BJ (cell line): ENCODE measurements at places on chromosomes 3 and 15.

- DNase-seq = no peak
Observed at GRCh38 chr15:100891307-100892012, 11.8 kb downstream of the ALDH1A3 start.

DNA sequence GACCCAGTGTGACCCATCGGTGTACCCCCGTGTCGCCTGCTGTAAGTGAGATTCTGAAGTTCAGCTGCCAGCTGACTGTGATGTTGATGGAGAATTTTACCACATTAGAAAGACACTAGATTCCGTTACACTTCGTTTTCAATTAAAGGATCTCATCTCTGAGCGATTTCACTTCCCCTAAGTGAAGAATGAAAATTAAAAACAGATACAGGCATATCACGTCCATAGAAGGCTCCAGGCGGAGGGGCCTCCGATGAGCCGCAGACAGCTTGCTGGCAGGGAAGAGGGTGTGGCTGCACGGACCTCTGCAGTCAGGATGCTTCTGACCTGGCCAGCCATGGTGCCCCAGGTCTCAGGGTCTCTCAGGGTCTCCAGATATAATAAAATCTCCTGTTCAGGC, 6.6 kb upstream of the CPN2 start:
- DNase-seq = no peak

GRCh38 chr3:64213962-64214379, 11.3 kb downstream of the PRICKLE2 start:
- DNase-seq = no peak

DNA sequence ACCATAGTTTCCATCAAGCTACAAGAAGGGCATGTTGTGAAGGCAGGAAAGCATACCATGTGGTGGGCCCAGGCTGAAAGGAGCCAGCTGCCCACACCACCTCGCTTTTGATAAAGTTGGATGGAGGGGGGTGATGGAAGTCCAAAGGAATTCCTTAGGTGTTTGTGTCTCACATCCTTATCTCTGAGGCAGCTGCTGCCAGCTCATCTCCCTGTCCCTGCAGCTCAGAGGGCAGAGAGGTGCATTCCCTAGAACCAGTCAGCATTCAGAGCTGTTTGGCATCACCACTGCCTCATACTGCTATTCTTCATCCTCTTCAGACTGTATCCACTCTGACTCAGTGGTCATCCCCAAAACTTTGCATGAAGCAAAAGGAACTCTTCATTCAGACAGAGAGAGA, 141.5 kb upstream of the BFSP2 start:
- DNase-seq = no peak

GRCh38 chr15:70752193-70752635, 11.1 kb downstream of the UACA start:
- no peak for DNase-seq

DNA sequence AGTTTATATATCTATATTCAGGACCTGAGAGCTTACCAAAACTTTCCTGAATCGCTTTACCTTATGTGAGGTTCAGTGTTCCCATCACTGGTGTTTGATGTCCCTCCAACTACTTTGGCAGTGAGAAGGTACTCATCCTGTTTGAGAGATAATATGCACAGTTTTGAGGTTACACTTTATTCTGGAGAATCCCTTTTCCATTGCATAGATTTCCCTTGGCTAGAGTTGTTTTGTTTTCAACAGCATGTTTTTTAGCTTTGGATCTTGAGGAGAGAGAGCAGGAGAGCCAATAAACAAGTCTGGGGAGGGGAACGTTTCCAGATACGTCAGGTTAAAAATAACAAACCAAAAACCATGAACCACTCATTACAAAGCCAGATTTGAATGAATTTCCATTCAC, 33.6 kb downstream of the CD200 start:
- no peak for DNase-seq

DNA sequence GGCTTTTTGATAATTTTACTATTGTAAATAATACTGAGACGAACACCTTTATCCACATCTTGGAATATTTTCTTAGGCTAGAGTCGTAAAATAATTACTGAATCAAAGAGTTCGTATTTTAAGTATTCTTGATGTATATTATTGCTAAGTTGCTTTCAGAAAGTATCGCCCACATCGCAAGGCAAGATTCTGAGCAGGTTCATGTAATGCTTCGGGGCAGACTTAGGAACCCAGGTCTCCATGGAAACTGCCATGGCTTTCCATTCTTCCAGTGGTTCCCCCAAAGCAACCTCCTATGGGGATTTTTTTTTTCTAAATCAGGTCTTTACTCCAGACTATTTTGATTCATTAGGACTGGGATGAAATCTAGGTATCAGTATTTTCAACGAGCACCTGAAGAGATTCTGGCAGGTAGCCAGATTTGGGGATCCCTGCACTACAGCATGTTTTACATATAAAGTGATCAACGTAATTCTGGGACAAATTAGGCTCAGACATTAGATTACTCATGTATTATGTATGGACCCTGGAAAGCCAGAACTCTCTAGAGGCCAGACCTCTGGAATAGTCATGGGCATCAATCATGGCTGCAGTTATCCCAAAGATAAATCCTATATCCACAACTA, 86.5 kb downstream of the B3GNT5 start:
- no peak for DNase-seq

GRCh38 chr3:164479406-164479805, 598.9 kb downstream of the SI start:
- no peak for DNase-seq

DNA sequence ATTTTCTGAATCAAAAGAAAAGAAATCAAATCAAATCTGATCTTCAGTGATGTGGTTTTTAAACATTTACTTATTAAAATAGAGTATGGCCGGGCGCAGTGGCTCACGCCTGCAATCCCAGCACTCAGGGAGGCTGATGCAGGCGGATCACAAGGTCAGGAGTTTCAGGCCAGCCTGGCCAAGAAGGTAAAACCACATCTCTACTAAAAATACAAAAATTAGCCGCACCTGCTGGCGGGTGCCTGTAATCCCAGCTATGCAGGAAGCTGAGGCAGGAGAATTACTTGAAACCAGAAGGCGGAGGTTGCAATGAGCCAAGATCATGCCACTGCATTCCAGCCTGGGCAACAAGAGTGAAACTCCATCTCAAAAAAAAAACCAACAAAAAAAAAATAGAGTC, 169.1 kb downstream of the ULK4 start:
- DNase-seq = no peak

GRCh38 chr15:98174286-98174685, 213.8 kb downstream of the ARRDC4 start:
- DNase-seq = no peak

DNA sequence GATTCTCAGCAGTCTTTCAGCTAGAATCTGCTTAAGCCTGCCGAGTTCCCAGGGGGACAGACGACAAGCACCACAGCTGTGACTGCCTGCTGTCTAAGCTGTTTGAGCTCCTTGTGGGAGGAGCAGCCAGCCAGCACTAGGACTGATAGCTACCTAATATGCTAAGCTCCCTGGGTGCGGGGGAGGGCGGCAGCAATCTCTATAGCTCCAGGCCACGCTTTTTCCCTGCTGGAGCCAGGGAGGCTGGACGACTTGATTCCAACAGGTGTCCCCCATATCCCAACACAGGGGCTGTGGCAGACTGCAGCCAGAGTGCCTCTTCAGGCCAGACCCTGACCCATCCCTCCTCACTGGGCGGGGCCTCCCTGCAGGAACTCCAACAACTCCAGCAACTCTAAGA, 134.1 kb upstream of the ARPP21 start:
- no peak for DNase-seq

GRCh38 chr15:100314809-100315400, 26.9 kb downstream of the ADAMTS17 start:
- no peak for DNase-seq

- DNase-seq = no peak
Observed at GRCh38 chr3:55860049-55860721, 373.1 kb upstream of the WNT5A start.

DNA sequence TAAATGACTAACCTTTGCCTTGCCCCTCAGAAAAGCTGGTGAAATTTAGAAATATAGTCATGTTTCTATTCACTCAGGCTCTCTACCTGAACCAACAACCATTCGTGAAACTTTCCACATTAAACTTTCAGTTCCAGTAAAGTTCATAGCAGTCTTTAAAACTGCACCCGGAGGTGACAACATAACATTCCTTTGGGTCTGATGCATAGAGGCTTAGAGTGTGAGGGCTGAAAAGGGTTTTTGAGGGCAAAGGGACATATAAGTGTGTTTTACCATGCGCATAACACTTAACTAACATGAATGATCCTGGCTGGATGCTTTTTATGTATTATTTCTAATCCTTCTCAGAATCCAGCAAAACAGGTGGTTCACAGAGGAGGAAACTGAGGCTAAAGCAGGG, 471.7 kb upstream of the MCTP2 start:
- no peak for DNase-seq

GRCh38 chr3:52606373-52607085, 70.1 kb downstream of the UQCC5 start:
- DNase-seq = peak; percentile 1

DNA sequence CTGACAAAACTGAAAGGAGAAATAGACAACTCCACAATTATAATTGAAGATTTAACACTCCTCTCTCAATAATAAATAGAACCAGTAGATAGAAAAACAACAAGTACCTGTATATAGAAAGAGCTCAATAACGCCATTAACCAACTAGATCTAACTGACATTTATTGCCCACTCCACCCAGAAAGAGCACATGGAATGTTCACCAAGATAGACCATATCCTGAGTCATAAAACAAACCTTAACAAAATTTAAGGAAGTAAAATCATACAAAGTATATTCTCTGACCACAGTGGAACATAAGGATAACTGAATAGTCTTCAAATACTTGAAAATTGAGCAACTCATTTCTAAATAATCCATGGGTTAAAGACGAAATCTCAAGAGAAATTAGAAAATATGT, 25.1 kb downstream of the KBTBD12 start:
- DNase-seq = no peak

DNA sequence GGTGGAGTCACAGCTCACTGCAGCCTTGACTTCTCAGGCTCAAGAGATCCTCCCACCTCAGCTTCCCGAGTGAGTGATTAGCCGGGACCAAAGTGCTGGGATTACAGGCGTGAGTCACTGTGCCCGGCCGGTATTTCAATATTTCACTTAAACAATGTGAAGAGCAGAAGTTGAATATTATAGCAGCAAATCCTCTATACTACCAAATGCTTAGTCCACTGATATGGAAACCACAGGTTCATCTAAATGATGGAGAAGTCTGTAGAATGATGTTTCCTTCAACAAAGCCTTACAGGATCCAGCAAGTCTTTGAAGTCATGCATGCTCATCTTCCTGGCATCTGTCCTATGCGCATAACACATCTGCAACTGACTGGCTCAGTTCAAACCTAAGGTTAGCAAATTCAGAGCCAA, 20.3 kb upstream of the UACA start:
- DNase-seq = no peak

DNA sequence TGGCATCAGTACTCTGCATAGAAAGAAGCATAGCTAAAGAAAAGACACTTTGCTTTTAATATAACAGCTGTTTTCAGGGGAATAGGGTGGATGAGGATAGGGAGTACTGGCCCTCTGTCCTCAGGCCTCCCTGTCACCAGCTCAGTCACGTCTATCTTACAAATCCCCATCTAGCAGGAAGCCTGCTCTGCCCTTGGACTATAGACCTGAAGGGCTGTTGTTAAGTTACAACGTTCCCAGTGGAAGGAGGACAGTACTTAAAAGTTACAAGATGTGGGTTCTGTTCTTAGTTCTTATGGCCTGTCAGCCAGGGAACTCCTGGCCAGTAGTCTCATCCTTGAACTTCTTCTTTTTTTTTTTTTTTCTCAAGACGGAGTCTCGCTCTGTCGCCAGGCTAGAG, 70.5 kb downstream of the RPL39L start:
- no peak for DNase-seq

DNA sequence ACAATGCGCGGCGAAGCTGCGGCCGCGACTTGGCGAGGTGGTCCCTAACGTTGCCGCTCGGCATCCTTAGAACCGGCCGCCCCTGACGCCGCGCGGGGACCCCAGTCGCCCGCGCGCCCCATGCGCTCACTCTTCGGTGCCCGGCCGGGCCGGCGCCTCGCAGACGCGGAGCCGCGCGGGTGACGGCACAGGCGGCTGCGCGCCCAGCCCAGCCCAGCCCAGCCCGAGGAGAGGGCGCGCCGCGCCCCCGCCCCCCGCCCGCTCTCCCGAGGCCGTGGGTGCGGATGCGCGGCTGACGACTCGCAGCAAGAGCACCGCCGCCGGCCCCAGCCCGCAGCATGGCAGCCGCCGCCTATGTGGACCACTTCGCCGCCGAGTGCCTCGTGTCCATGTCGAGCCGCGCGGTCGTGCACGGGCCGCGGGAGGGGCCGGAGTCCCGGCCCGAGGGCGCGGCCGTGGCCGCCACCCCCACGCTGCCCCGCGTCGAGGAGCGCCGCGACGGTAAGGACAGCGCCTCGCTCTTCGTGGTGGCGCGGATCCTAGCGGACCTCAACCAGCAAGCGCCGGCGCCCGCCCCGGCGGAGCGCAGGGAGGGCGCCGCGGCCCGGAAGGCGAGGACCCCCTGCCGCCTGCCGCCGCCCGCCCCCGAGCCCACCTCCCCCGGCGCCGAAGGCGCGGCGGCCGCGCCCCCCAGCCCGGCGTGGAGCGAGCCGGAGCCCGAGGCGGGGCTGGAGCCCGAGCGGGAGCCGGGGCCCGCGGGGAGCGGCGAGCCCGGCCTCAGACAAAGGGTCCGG, 437 bp downstream of the KLF13 start:
- no peak for DNase-seq

GRCh38 chr3:127899766-127900165, 15.3 kb upstream of the KBTBD12 start:
- no peak for DNase-seq

- no peak for DNase-seq
Observed at GRCh38 chr15:77097248-77097721, 26.4 kb upstream of the TSPAN3 start.

DNA sequence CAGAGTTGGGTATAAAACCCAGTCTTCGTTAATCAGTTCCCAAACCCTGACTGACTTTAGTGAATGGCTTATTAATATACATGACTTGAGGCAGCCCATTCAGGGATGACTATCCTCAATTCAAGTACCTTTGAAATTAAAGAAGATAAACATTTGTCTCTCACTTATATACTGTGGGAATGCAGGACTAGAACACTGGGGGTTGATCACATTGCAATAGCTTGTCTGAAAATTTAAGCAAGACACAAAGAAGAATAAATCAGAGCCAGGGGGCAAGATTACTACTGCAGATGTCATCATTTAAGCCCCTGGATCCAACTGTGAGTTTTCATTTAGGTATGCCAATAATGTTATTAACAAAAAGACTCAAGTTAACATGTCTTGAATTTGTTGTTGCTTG, 647.7 kb downstream of the ZPLD1 start:
- no peak for DNase-seq

- no peak for DNase-seq
Observed at GRCh38 chr3:127410137-127410488, 122.3 kb upstream of the PRR20G start.

DNA sequence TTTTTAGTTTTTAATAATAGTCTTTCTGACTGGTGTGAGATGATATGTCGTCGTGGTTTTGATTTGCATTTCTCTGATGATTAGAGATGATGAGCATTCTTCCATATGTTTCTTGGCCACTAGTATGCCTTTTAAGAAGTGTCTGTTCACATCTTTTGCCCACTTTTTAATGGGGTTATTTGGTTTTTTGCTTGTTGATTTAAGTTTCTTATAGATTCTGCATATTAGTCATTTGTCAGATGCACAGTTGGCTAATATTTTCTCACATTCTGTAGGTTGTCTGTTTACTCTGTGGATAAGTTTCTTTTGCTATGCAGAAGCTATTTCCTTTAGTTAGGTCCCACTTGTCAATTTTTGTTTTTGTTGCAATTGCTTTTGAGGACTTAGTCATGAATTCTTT, 185.4 kb downstream of the SUCNR1 start:
- no peak for DNase-seq
